Stimulated activated CD8-positive, alpha-beta memory T cell treated with anti-CD3 and anti-CD28 coated beads, Interleukin-4, amount 100 ng/mL, for 4 hours (primary cell): ENCODE measurements at places on chromosomes 2 and 18.

DNA sequence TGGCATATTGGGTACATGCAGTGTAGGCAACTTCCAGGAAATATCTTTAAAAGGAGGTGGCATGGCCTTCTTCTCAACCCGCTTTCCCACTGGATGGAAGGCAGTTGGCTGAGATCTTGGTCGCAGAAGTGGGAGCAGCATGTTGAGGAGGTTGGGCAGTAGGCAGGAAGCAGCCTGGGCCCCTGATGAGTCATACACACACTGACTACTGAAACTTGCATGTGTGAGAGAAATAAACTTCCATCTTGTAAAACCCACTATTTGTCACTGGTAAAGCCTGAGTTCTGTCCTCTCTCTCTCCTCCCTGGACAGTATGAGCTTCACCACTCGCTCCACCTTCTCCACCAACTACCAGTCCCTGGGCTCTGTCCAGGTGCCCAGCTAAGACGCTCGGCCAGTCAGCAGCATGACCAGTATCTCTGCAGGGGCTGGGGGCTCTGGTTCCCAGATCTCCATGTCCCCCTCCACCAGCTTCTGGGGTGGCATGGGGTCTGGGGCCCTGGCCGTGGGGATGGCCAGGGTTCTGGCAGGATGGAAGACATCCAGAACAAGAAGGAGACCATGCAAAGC, 233.8 kb upstream of the SPRED2 start:
- no peak for DNase-seq

DNA sequence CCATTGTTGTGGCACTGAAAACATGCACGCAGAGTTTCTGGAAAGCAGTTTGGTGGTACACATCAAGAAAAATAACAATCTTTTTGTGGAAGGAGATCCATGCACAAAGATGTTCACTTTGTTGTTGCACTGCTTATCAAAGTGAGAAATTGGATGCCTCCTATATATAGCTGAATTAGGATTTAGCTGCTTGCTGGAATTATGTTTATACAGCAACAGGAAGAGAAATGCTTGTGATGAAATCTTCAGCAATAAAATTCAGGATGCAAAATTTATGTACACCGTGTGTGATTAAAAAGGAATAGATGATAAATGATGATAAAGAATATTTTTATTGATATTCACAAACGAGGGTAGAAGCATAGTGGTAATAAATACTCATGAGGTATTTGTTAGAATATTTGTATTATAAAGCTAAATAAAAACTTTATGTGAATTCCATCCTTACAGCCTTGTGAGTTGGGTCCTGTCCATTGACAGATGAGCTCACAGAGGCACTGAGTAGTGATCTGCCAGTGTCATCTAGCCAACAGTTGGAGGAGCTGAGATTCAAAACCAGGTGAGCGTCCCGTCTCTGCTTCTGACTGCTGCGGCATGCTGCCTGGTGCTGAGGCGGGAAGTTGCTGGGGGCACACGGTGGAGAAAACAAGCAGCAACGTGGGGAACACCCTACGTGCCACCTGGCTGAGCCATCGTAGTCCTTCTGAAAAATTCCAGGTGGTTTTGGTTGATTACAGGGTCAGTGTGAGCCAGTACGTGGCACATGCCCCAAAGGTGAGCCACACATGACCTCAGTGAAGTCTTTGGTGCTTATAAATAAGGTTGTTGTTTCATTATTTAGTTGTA, 80.2 kb downstream of the ASAP2 start:
- no peak for DNase-seq

- no peak for DNase-seq
Measured at GRCh38 chr18:3596637-3597384, 146.8 kb downstream of the TGIF1 start.

DNA sequence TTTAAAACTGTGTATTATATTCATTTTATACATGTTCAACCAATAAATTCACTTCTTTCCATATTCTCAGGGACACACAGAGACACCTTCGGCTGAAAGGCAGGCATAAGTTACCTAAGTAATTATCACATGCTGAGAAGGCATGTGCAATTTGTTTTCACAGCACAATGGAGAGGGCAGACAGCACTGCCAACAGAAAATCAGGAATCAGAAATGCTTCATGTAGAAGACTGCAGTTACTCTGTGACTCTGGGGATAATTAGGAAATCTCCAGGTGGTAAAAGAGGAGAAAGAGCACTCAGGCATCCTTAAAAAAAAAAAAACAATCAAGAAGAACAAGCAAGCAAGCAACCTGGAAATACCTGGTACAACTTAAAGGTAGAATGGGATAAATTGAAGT, 49.3 kb downstream of the DSEL start:
- no peak for DNase-seq
